Ecto neural progenitor cell (in vitro differentiated cells): ENCODE measurements at places on chromosomes 7 and 10.

DNA sequence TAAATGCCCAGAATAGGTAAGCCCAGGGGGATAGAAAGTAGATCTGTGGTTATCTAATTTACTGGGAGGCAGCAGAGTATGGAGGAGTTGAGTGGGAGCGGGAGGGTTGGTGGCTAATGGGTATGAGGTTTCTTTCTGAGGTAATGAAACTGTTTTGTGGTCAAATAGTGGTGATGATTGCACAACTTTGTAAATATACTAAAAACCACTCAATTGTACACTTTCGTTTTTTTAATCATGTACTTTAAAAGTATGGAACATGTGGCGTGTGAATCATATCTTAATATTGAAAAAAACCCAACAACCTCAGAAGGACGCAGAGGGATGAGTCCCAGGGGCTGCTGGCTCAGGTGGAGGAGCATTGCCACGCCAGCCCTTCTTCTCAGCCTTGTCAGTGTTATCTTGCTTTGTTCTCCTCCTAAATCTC, 118.1 kb downstream of the WDR11 start:
- DNase-seq = no peak

GRCh38 chr7:99253369-99253768, 19.3 kb upstream of the MYH16 start:
- DNase-seq = no peak

GRCh38 chr7:14739168-14739840, 163.2 kb downstream of the DGKB start:
- DNase-seq = no peak

DNA sequence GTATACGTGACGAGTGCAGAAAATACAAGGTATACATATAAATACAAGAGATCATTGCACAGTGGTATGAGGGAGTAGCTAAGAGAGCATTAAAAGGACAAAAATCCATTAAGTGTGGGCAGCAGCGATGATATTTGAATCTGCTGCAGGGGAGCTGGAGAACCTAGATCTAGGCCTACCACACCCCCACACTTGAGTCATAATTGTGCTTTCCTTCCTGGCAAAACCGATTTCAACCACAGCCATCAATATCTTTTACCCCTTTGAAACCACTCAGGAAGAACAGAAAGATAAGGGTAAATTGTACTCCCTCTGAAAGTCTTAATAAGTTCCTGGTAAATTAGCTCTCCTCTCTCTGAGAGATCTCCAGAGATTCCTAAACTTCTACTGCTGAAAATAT, 345.0 kb downstream of the SORCS1 start:
- no peak for DNase-seq

- no peak for DNase-seq
Observed at GRCh38 chr10:22672319-22673090, 41.9 kb downstream of the PIP4K2A start.

DNA sequence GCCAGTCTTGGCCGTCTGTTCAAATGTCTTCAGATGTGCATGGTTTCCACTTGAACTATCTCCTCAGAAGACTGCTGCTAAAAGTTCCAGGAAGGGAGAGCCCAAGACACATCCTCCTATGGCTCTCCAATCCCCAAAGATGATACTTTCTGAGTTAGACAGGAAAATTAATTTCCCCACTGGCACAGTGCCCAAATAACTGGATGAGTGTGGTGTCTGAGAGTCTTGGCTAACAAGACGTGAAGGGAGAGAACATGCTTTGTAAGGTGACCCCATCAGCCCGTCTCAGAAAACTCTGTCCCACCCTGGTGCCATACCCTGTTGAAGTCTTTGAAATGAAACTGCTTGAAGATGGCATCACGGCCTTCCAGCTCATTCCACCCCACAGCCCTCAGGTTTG, 2.9 kb downstream of the PCBD1 start:
- no peak for DNase-seq

- DNase-seq = peak; percentile 60
Observed at GRCh38 chr7:11193131-11193867, 219.6 kb downstream of the PHF14 start.

DNA sequence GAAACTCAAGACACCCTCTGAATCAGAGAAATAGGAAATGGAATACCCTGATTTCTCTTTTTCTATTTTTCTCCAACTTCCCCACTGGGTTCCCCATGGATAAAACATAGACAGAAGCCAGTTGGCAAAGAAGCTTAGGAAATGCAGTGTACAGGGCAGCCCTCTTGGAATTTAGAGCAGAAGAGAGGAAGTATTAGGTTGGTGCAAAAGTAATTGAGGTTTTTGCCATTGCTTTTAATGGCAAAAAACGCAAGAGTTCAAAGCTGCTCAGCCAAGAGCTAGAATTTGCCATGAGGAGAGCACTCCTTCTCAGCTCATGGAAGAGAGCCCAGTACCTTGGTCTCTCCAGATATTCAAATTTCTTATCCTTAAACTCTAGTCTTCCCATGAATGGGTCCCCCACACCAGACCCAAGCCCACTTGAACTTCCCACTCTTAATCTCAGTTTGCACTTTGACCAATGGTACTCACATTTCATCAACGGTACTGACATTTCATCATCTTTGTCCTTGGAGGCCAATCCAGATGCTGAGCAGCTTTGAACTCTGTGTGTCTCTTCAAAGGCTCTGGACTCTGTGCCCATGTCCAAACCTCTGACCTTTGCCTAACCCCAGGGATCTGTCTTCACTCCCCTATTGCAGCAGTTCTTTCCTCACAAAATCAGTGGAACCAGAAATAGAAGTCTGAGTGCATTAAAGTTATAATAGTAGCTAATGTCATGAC, 73.2 kb upstream of the PPP1R3C start:
- DNase-seq = no peak

DNA sequence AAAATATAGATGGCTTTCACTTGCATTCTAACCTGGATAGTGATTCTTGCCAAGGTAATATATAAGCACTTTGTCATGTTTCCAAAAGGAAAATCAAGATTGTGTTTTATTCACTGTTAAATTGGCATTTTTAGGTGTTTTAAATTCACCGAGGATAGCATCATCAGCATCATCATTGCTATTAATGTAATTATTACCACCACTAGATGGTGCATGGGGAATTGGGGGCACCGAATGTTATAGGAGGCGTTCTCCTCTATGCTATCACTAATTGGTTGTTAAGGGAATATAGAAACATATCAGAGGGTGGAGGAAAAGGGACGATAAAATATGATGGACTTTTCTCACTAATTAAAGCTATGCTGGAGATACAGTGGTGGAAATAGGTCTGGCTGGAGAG, 95.5 kb downstream of the CELF2 start:
- DNase-seq = no peak

DNA sequence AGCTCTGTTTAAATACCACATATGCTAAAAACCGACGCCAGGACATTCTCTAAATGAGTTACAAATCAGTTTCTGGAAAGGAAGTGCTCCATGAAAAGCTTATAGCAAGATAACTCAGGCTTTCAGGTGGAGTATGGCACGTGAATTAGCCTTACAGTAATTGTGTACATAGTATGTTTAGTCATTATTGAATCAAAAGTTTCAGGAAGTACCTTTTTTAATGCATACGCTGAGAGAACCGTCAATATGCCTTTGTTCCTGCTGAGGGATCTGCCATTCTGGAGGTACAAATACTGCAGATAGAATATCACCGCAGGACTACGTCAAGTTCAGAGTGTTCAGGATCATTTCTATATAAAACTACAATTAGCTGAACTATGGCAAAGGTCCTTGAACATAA, 45.7 kb downstream of the ANKMY2 start:
- DNase-seq = no peak

DNA sequence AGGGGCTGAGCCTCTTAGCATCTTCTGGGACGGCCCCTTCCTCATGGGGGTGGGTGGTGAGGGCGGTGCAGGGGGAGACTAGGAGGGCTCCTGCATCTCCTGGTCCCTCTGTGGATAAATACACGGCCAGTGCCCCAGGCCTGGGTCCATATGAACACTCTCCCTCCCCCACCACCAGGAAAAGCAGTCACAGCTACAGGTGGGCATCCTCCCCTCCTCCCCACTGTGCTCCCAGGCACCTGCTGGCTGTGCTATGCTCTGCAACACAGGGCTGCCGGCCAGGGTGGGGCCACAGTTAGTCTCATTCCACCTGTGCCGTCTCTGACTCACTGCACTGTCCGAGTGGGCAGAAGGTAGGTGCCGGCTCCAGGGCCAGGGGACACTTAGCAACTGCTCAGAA, 87.3 kb upstream of the INSIG1 start:
- no peak for DNase-seq

DNA sequence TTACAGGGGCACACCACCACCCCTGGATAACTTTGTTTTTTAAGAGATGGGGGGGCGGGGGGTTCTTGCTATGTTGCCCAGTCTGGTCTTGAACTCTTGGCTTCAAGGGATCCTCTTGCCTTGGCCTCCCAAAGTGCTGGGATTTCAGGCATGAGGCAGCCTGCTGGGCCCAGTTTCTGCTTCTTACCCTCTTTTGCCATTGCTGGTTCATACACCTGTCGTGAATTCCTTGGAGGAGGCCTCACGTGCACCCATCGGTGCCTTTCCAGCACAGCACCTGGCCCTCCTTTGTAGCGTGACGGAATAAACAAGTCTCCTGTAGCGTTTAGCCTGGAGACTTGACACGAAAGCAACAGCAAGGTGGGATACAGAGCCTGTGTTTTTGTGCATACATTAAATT, 75.5 kb downstream of the CARD11 start:
- no peak for DNase-seq

- DNase-seq = no peak
Observed at GRCh38 chr7:128446306-128446705, 9.4 kb upstream of the HILPDA start.

GRCh38 chr7:37112876-37113275, 335.8 kb downstream of the ELMO1 start:
- DNase-seq = no peak

DNA sequence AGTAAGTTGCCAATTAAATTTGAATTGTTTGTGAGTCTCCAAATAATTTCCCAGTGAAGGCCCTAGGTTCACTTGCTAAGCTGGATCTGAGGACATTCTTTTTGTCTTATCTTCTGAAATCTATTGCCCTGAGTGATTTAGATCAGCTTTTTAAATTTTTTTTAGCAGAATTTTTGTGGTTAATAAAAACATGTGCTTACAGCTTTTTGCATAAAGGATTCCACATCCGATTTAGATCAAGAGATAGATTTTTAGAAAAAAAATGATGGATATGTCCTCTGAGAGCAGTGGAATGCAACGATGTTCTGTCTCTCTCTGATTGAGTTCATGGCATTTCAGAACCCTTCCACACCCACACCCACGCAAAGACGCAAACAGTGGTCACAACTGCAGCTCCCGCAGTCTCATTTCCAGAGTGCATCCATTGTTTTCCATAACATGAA, 358.8 kb downstream of the SUGCT start:
- DNase-seq = no peak

- DNase-seq = no peak
Observed at GRCh38 chr7:77450054-77450453, 33.9 kb upstream of the GSAP start.

DNA sequence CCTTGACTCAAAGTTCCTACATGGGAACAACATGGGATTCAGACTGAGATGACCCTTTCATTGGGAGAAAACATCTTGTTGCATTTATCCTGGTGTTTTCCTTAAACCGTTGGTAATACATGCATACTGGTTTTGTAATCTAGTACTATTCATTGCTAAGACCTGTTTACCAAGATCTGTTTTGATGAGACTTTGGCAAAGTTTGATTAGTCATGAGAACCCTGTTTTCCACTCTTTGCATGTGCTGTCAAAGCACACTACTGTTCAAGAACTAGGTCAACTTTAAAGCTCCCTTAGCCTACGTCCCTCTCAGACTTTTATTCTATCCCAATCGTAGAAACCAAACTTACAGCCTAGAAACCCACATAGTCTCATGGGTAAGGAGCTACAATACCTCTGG, 650.9 kb downstream of the GATA3 start:
- DNase-seq = no peak

GRCh38 chr7:84617265-84618030, 422.9 kb upstream of the SEMA3A start:
- DNase-seq = no peak

- DNase-seq = no peak
Observed at GRCh38 chr10:73889014-73889413, 14.7 kb upstream of the CAMK2G start.

- DNase-seq = no peak
Observed at GRCh38 chr7:41679566-41679965, 23.3 kb downstream of the INHBA start.

DNA sequence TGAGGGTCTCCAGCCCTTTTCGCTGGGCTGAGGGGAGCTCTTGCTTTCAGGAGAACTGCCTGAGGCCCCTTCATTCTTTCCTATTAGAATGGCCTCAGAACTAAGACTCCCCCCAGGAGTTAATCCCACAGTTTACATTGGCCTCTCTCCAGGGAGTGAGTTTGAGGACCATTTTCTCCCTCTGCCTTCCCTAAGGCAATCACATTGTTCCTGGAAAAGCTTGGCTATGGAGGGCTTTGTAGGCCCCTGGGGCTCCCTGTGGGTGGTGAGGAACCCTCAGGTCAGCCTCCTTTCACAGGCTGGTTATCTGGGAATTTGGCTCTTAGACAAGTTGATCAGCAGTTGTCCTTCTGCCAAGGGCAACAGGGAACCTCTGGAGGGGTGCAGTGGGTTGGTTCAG, 343.7 kb downstream of the RPS24 start:
- DNase-seq = no peak

DNA sequence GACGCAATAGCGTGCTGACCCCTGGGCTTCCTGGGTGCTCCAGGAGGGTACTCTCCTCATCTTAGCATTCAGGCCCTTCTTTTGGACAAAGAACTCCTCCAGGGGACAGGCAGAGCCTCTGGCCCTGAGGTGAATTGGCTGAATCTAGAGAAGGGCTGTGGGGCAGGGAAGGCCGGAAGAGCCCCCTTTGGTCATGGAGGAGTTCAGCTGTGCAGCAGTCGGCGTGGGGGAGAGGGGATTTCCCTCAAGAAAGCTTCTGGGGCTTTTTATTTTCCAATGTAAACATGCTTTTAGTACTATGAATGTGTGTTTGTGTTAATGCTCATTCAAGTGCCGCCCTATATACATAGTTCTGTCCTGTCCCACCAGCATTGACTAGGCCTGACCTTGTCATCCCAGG, 38.8 kb downstream of the FIGNL1 start:
- DNase-seq = no peak

- DNase-seq = no peak
Observed at GRCh38 chr10:74047871-74048270, 50.0 kb downstream of the VCL start.

DNA sequence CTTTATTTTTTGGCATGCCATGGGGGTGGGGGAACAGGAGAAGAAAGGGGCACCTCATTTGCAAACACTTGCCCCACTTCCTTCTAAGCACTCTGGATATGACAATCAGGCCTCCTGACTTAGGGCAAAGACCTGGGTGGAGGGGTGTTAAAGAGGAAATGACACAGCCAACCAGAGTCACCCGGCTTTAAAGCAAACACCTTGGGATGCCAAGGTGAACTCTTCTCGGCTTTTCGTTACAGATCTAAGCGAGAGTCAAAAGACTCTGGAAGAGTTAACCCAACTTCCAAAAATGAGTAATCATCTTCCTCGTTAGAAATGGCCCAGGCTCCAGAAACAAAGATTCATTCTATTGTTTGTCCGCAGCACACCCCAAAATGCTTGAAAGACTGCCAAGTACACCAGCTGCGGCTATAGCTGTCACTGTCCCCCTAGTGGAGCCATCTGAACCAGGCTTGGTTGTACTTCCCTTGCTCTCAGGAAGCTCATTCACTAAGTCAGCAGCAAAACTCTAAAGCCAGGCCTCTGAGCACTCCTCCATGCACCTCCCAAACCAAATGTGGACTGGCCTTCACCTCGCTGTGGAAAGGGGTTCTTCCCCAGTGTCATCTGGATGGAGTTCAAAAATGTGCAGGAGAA, 24.8 kb downstream of the FAM53B start:
- DNase-seq = no peak
